A549 treated with Mapracorat at 1 μM for 4 hours (cell line): ENCODE measurements at places on chromosomes 11 and 22. TPM values are rescaled to one million over a fixed set of nuclear protein-coding genes. Genes with fewer than 3 reads are reported as not detected.

BEST1 gene
- total RNA-seq, result 1.9 to 3.9 TPM (median 2.6 TPM) in 5 replicates

MPZL3 gene
- 0.13 to 0.41 TPM (median 0.36 TPM) in 5 replicates for total RNA-seq

COA4 gene
- total RNA-seq, result 124 to 139 TPM (median 130 TPM) in 5 replicates

TMEM138 gene
- 87.0 to 115 TPM (median 93.5 TPM) in 5 replicates for total RNA-seq

SMIM38 gene
- 0.06 to 0.11 TPM in 2 of 5 replicates, not detected in the others for total RNA-seq

SLC22A6 gene
- total RNA-seq, result not detected in 5 replicates

HIC2 gene
- 2.3 to 3.2 TPM (median 2.9 TPM) in 5 replicates for total RNA-seq

PNPLA3 gene
- total RNA-seq, result 0.45 to 1.6 TPM (median 0.99 TPM) in 5 replicates
